ENCODE measurements at places on chromosomes 13 and 19.

DNA sequence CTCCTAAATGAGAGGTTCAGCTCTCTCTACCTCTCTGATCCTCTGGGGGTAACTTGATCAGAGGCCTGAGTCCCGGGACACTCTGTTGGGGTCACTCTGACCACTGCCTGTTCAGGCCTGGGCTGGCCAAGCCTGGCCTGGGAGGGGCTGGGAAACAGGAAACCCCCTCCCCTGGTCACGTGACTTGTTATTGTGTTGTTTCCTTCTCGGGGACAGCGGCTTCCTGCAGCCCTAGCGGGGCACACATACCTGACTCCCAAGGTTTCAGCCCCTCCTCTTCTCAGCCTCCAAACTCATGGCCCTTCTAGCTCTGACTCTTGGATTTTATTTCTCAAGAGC lies at the start of gene USHBP1:
Gene USHBP1 (minus strand): TSS at position 105 of the 339 bp plus-strand sequence. CDS start 446 bp downstream, outside the sequence.
- peak; percentile 85 for DNase-seq

- DNase-seq: no peak
Observed at GRCh38 chr13:77820431-77821149, 98.0 kb downstream of the EDNRB start.

DNA sequence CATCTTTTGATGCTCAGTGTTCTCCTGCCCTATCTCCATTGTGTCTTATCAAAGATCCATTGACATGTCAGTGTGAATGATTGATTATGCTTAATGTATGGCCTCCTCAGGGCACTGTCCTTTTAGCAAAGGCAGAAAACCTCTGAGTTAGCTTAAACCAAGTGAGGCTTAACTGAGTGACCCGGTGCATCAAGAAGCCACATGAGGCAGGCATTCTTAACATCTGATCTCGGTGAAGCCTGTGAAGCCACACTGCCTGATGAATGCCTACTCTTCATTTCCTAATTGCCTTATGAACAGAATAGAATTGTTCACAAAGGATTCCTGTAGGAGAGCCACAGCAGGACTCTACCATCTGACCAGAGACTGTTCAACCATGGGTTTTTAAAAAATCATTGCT lies 168.1 kb upstream of the SOX21 start:
- DNase-seq: no peak

- no peak for DNase-seq
Observed at GRCh38 chr13:100334214-100334613, 245.3 kb downstream of the PCCA start.

DNA sequence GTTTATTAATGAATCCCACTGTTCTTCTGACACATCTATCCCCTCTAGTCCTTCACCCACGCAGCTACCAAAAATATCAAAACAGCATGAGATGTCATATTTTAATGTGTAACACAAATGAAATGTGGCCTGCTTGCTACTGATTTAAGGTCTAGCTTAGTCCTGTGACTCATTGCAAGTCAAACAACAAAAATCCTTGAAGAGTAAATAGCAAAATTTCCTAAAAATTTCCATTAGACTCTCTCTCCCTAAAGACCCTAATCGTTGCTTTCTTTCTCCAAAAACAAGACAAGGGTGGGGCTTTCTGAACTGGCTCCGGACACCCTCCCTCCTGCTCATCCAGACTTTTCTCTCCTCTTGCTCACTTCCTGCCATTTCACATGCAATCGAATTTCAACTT lies 99.9 kb upstream of the IPO5 start:
- no peak for DNase-seq

DNA sequence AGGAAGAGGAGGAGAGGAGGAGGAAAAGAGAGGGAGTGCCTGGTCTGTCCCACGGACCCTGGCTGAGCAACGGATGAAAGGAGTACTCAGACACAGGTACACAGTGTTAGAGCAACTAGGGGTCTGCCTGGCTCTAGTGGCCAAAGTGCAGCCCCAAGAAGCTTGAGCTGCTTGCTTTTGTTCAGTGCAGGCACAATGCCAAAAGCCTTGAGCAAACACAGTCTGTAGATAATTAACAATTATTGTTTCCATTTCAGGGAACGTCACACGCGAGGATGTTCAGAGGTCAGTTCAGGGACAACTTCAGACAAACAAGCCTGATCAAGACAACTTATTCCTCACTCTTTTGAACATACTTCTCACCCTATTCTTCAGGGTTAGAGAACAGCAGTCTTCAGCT lies 32.2 kb upstream of the ZNF726 start:
- DNase-seq: no peak

DNA sequence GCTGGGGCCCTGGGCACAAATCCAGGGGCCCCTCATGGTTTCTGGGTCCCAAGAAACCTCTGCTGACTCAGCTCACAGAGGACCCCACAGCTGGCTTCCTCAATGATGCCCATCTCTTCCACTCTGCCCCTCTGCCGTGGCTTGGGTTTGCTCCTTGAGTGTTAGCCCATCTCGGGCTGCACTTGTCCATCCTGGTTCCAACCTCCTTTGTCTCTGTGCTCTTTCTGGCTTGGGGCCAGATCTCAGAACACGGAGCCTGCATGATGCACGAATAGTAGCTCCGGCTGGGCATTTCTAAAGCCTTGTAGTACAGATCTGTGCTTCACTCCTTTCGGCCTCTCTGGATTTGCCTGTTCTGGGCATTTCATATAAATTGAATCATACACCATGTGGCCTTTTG lies 53.8 kb downstream of the F2RL3 start:
- no peak for DNase-seq

GRCh38 chr19:5188548-5189317 lies 151.9 kb downstream of the PTPRS start:
- DNase-seq: no peak

DNA sequence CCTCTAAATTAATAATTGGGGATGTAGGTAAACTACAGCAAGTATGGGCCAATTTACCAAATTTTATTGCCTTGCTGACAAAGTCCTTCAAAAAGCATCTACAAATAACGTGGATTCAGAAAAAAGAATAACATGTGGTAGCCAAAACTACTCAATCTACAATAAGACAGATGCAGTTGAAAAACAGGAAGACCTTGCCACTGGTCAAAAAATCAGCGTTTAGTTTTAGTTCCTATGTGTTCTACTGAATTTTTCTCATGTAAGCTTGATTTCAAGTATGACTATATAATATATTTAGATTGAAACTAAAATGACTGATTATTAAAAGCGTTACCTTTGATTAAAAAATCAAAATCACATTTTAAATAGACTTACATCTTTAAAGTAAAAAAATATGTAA lies 1317.6 kb downstream of the PCDH9 start:
- DNase-seq: no peak
